ENCODE measurements at places on chromosomes 6 and 20. TPM values are rescaled to one million over a fixed set of nuclear protein-coding genes. Genes with fewer than 3 reads are reported as not detected.

DNA sequence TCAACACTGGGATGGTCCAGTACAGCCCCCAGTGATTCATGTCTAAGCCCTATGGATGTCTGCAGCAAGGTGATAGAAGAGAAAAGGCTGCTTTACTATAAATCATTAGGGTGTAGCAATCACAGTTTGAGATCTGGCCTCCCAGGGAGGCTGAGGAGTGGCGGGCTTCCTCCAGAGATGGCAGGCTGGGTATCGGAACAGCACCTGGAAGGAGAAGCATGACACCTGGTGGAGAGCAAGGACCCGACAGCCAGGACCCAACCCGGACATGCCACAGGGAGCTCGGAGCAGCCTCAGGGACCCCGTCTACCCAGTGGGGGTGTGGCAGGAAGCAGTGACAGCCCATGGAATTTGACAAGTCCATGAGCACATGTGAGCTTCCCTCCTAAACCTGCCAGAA lies 114.8 kb upstream of the CD93 start:
- no peak for DNase-seq

FAXC gene
- total RNA-seq: not detected

OPRM1 gene
- total RNA-seq: not detected

DNA sequence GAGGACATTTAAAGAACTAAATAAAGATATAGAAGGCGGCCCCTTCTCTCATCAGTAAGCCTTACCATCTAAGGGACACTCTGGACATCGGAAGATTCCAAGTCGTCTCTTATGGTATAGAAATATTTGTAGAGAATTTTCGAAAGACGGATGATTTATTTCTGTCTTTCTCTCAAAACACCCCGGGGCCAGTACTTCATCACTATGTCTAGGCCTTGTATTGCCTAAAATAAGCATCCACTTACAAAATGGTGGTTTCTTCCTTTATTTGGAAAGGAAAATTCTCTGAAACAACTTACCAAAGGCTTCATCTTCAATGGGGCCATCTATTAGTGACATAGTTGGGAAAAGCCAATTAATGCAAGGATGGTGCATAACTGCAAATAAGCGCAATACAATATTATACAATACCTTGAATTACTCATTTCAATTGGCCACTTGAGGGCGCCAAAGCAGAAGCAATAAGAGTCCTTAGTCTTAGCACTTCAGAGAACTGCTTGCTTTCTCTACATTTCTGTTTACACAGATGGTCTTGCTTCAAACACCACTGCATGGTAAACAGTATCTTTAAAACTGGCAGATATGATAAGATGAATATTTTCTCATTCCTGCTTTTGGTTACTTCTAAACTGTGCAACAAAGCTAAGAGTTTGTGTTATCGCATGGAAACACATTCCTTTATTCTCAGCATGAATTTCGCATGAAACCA lies 113.2 kb downstream of the VIP start:
- DNase-seq: no peak

GRCh38 chr6:3904518-3904917 lies 55.3 kb downstream of the FAM50B start:
- no peak for DNase-seq

ATP6V1G2 gene
- 2.1 TPM for total RNA-seq

DNA sequence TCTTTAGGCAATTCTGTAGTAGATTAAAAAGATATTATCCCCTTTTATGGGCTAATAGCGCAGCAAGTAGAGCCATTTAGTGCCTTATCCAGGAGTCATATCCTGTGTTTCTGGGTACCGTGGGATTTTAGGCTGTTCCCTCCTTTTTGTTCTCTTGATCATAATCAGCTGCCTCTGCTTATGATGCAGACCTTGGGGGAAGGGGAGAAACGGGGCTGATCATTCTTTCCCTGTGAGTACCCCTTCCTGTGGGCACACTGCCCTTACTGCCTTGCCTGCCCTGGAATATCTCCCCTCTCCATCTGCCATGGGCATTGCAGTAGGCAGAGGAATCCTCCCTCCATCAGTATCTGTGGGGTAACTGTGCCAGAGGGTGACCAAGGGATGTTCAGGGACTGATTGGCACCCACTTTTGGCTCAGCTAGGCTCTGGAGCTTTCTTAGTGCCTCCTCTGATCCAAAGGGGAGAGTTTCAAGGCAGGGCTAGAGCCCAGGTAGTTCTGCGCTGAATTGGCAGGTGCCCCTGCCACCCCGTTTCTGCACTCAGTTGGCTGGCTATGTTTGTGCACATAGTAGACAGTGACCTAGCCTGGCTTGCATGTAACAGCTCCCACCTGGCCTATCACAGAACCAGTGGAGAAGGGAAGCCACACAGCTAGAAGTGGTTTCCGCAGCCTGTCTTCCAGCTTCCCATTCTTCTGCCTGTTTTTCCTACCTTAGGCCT lies 103.3 kb downstream of the FIG4 start:
- no peak for DNase-seq

All from left ventricle myocardium superior (tissue), 1 donor.